ENCODE measurements at places on chromosomes 4 and X.

DNA sequence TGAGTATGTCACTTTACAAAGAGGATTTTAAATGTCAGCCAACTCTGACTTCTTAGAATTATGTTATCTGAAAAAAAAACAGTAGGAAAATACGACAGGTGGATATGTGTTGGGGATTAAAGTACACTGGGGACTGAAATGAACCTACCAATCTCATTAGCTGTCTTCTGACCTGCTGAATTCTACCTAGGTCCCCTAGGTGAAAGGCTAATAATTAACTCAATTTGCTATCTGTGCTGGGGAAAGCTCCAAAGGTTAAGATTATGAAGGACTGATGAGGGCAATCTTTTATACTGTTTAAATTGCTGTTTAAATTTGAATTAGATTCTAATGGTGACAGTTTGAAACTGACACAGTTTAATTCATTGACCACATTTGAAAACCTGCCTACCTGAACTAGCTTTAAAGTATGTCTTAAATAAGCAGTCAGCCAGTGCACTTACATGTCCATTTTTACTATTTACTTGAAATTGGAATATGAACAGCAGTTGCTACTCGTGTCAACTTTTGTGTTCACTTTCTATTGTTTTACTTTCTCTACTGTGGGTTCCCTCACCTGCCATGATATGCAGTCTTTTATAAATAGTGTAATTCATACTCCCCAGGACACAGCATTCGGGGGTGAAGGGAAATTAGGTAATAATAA, 977.3 kb downstream of the C4orf33 start:
- peak; percentile 92 for DNase-seq

DNA sequence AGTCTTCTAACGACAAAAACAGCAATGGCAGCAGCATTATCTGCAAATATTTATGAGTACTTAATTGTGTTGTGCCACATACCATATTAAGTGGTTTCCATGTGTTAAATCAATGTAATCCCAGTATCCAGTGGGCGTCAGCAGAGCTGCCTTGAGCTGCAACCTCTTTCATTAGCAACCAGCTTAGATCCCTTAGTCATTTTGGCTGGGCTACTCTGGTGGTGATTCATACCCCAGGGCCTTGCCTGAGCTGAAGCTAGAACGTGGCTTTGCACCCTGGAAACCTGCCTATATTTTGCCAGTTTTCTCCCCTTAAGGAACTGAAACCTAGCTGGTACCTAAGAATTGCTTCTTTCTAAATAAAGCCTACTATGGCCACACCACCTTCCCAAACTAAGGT, 474.3 kb upstream of the FTHL17 start:
- DNase-seq = no peak

- no peak for DNase-seq
Observed at GRCh38 chr4:2332201-2332975, 70.5 kb upstream of the MXD4 start.

GRCh38 chr4:32890398-32890797, 2170.2 kb downstream of the PCDH7 start:
- no peak for DNase-seq

GRCh38 chr4:73540826-73541225, 59.3 kb downstream of the AFM start:
- no peak for DNase-seq

DNA sequence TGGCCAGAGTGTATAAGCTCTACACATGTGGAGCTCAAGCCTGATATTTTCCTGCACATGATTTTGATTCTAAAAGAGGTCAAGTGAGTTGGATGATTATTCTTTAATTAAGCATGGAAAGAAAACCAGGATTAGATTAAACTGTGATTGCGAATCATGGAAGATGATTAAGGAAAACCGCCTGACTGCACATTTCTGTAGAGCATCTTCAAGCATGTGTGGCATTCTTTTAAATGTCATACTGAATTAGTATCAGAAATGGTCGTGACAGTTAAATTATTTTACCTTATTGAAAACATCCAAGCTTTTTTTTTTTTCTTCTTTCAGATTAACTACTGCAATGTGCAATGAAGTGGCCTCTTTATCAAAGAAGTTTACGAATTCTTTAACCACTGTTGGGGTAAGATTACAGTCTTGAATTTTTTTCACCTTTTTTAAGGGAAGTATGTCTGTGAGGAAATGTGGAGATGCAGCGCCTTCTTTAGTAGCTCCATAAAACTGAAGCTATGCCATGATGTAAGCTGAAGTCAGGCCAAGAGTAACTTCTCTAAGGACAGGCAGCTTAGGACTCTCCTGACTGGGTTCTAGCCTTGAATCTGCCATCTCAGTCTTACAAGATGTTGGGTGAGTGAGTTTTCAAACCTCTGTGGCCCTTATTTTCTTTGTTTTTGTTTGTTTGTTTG, 67.9 kb downstream of the FAM114A1 start:
- DNase-seq = no peak

DNA sequence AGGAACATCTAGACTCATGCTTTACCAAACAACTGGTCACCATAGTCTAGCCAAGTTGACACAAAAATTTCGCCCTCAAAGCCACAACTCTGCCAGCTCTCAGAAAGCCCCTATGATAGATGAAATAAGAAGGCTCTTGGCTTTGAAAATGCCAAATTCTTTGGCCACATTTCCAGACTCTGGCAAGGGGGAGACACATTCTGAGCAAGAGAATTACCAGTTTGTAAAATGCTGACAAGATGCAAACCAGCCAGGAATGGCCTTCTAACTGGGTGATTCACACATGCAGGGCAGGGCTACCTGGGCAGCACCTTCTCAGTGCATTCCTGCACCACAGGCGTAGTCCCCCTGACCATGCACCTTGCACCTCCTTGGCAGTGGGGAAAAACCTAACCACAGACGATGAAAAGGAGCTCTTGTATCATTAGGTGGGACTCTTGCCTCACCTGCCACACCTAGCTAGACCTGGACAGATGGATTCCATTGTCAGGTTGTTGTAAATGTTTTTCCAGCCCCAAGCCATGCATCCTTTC, 77.4 kb upstream of the CPEB2 start:
- DNase-seq = no peak

GRCh38 chr4:83046693-83047473, 11.9 kb downstream of the COPS4 start:
- DNase-seq = no peak

DNA sequence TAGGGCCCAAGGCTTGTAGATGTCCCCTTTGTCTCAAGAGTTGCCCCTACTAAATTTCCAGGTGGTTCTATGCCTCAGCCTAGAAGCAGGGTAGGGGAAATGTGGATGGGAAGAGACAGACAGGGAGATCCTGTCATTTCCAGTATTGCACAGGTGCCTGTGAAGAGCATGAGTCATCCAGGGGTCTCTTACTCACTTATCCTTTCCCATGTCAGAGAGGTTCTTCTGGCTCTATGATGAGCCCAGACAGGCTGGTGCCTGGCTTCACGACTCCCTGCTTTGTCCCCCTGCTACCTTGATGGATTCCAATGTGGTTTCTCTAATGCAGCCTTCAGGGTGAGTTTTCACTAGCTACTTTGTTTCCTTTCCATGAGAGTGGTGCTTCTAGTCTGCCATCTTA, 35.2 kb upstream of the DDX60 start:
- DNase-seq = no peak

DNA sequence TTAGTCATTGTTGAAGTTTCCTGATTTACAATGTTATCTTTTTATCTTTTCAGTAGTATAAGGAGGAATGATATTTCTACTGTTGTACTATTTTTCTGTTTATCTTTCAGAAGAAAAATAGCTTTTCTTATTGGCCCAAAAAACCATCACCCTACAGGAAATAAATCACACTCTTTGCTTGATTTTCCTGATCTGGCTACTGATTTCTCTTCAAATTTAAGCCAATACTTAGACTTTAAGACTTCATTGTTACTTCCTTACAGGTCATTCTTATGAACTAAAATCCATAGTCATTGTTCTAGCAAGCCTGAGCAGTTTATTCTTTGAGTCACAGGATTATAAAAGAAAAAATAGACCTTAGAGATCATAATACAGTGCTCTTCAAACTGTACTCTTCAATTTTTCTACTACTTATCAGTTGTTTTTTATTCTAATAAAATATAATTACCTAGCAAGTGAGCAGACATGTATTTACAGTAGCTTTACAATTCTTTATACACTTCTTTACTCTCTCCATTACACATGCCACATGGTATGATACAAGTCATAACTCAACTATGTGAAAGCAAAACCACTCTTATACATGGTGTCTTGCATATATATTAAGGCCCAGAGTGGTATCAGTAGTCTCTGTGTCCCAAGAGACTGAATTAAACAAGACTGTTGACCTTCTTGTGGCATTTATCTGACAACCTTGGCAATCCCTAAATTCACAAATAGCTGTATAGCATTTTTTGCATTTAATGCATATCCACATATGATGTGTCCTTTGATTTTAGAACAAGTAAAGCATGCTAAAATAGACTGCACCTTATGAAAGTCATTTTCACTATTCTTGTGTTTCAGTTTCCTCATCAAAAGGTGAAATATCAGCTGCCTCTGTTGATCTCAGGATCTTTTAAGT, 47.9 kb downstream of the TET2 start:
- no peak for DNase-seq

DNA sequence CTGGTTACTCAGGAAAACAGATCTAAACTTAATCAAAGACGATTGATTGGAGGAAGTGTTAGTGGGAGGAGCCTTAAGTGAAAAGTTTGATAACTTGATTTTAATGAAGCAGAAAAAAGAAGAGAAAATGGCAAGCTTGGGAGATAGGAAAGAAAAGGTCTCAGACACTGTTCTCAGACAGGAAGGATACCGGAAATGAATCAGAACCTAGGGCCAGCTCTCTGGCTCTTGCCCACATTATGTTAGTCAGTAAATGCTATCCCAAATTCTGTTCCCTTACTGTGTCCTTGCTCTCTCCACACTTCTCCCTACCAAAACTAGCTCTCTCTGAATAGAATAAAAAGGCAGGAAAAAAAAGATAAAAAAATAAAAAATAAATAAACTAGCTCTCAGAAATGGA, 48.6 kb upstream of the TMEM164 start:
- no peak for DNase-seq

- DNase-seq = no peak
Observed at GRCh38 chrX:11813341-11813740, 55.3 kb downstream of the MSL3 start.

DNA sequence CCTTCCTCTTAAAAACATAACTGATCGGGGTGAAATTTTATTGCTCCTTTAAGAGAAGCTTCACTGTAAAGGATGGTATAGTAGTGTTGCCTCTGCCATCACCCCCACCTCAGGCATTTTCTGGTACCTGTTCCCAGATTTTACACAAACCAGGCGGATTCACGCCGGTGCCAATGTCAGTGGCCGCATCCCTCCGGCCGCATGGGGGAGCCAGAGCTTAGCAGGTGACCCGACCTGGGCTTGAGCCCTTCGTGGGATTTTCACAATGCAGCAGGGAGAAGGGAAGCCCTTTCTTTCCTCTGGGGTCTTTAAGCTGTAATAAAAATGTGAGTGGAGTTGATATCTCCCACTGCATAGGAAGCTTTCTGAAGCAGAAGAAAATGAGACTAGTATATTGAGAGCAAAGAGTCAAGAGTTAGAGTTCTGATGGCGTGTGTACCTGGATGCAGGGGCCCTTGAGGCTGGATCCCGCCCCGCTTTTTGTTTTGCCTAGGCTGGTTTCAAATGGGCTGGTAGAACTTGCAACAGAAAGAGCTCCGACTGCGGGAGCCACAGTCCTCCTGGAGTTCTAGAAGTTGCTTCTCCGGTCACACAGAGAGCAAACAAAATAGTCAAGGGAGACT, 59.4 kb downstream of the POLR2B start:
- DNase-seq = peak; percentile 43

- DNase-seq = no peak
Observed at GRCh38 chr4:165222651-165222994, 15.3 kb downstream of the KLHL2 start.
